NCI-H82 (cell line): ENCODE measurements at places on chromosomes 4 and X.

GRCh38 chrX:76971393-76972376 lies 475.5 kb upstream of the FGF16 start:
- peak; percentile 71 for DNase-seq

DNA sequence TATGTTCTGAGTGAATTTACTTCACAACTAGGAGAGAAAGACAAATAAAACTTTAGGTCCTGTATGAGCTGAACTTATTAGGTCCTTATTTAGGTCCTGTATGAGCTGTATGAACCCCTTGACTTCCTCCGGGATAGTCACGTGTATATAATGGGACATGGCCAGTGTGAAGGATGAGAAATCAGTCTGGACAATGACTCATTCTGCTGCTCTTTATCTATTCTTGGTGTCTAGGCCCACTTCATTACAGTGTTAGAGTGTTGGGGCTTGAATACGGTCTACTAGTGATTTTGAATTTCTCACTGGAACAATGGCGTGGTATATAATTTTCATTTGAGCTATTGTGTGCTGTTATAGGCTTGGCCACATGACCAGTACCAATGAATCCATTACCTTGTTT lies 21.9 kb downstream of the STK26 start:
- no peak for DNase-seq

GRCh38 chr4:127484117-127484516 lies 148.6 kb upstream of the INTU start:
- no peak for DNase-seq

DNA sequence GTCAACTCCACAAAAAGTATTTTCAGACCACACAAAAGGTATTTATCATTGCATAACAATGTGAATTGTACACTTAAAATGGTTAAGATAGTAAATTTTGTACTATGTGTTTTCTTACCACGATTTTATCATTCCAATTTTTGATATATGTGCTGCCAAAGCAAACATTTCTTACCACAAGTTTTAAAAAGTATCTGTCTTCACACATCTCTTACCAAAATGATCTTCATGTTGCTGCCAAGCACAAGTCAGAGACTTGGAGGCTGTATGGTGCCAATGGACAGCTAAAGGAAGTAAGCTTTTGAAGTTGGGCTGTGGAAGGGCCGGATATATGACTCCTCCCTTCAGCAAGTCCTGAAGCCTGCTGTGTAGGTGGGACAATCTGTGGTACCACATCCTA lies 67.9 kb downstream of the TMLHE start:
- DNase-seq = no peak

DNA sequence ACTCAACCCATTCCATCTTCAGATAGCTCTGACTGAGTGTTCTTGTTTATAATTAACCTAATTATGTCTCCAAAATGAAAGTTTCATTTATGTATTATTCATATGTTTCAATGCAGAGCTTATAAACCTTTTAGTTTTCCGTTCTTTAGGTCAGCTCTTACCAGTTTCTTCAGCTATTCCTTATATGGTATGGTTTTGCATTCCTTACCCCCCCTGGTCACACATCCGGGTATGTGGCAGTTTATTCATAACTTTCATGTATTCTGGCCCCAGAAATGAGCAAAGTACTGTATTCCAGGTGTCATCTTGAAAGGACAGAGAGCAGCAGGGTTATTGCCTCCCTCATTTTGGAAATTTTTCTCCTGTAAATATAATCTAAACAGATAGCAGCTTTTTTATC lies 16.8 kb upstream of the IGSF1 start:
- no peak for DNase-seq

DNA sequence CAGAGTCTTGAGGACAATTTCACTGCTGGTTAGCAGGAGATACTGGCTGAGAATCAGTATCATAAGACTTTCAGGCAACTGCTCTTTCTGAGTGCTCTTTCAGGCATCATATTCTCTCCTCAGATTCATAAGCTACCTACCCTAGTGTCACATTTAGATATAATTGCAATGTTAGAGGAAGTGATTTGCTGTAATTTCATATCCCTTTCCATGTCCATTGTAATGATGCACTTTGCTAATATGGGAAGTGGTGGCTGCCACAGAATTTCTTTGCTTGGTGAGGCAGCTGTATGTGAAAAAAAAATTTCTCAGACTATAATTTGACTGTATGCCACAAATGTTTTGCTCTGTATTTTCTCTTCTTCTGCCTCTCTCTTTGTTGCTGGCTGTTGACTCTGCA lies 63.3 kb downstream of the DOCK11 start:
- DNase-seq = no peak

- no peak for DNase-seq
Measured at GRCh38 chrX:68114573-68115129, 318.6 kb downstream of the OPHN1 start.

- peak; percentile 26 for DNase-seq
Measured at GRCh38 chrX:54640736-54641135, 110.7 kb downstream of the GNL3L start.

GRCh38 chr4:137644201-137644600 lies 111.9 kb upstream of the PCDH18 start:
- DNase-seq = no peak

- DNase-seq = no peak
Measured at GRCh38 chr4:20359692-20360091, 108.0 kb downstream of the SLIT2 start.
